ENCODE measurements at places on chromosomes 5 and 9.

GRCh38 chr9:89461265-89461664, 36.6 kb downstream of the SEMA4D start:
- no peak for DNase-seq

GRCh38 chr5:1481266-1481958, 36.2 kb upstream of the SLC6A3 start:
- no peak for DNase-seq

DNA sequence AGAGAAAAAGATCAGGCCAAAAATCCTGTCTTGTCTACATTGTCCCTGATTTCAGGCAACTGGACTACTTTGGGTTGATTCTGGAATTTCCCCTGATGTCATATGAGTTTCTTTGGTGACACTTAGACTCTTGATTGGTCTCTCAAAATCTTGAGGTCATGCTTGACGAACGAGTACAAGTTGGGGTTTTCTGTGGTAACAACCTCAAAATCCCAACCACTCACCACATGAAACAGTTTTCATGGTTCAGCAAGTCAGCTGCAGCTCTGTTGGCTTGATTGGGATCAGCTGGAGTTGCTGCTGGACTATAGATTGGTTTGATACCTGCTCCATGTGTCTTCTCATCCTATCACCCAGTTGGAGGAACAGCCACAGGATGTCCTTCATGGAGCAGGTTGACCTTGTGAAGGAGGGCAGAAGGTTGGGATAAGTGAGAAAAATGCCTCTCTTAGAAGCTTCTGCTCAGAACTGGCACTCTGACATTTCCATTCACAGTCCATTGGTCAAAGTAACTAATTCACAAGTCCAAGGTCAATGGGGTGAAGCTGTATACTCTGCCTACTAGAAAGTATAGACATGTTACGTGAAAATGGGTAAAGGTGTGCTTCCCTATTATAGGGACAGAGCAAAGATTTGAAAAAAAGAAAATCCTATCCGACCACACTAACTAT, 284.5 kb downstream of the SH3GL2 start:
- DNase-seq, result no peak

DNA sequence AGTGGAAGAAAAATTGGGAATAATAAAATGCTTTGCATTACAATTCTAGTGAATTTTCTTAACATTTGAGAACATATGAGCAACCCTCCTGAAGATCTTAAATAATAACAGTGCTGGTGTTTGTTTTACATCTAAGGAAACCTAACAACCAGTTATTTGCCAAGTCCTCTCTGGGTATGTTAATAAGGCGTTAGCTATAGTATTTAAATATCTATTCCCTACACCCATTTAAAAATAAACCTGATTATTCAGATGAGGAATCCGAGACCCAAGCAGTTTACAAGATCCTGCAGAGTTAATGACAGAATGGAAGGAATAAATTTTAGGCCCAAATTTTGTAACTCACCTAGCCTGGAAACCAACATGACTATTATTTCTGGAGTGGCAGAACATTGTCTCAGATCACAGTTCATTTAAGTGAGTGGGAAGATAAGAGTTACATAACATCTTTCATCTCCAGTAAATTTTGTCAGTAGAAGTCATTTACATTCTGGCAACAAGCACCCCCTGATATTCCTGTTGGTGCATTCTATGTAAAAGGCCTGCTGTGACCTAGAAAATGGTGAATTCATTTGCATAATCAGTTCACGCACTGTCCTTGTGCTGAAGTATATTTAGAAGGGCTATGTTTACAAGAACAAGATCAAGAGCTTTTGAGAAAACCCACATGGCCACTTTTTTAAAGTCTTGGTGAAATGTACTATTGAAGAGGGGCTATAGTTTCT, 148.2 kb downstream of the COX7C start:
- no peak for DNase-seq

All from stimulated activated CD4-positive, alpha-beta T cell treated with anti-CD3 and anti-CD28 coated beads, Interleukin-12 subunit alpha, Interleukin-12 subunit beta, amount 100 ng/mL, for 24 hours (primary cell).